Ascending aorta (tissue), 2 donors: ENCODE measurements at places on chromosomes 12 and 14. TPM values are rescaled to one million over a fixed set of nuclear protein-coding genes. Genes with fewer than 3 reads are reported as not detected.

DNA sequence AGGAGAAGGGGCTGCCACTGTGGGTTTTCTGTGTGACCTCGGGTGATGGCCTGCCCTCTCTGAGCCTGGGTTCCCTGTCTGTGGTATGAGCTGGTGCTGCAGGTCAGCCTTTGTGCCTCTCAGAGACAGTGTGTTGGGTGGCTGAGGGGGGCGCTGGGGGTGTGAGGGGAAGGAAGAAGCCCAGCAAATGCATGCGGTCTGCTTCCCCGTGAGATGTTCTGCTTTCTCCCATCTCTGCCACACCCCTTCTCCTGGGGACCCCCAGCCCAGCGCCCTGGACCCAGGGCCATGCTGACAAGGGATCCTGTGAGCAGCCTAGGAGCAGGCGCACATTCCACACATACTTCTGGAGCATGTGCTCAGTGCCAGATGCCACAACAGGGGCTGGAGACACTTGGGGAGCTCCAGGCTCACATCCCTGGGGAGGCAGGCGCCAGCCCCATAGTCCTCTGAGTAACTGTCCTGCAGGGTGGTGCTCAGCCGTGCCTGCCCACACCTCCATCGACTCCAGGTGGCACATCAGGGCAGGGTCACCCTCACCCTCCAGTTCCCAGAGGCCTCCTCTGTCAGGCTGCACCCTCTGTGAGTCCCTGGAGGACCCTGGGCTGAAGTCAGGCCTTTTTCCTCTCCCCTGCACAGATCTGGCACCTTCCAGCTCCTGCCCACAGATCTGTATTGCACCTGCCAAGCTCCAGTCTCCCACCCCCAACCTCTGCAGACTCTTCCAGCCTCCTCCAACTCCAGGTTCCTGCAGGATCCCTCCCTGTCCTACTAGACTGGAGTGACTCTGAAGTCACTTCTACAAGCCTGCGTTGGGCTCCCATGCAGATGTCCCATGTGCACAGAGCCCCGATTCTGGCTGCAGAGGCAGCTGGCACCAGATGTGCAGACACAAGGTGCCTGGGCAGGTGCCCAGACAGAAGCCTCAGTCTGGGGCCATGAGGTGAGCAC is 205.6 kb downstream of the KIF26A start:
- no peaks in the 10 kb centered on the region for H3K27me3 ChIP-seq
- no peaks in the 10 kb centered on the region for H3K36me3 ChIP-seq
- H3K27ac ChIP-seq = no peak overlapping the region
- DNase-seq = no peak

- H3K4me3 ChIP-seq = no peak overlapping the region
- H3K27ac ChIP-seq = no peak overlapping the region
- H3K4me1 ChIP-seq = no peaks in the 10 kb centered on the region
- no peaks in the 10 kb centered on the region for H3K36me3 ChIP-seq
- no peak for DNase-seq
- H3K27me3 ChIP-seq = no peaks in the 10 kb centered on the region
Measured at GRCh38 chr14:95327558-95328374, 8.1 kb upstream of the CLMN start.

The GPX2 gene
- not detected for total RNA-seq

The IAPP gene
- total RNA-seq = not detected
